Body of pancreas (tissue), 4 donors: ENCODE measurements at places on chromosomes 6 and 20. TPM values are rescaled to one million over a fixed set of nuclear protein-coding genes. Genes with fewer than 3 reads are reported as not detected.

GRCh38 chr6:168585441-168585840, 144.5 kb downstream of the SMOC2 start:
- no peaks in the 10 kb centered on the region for H3K27me3 ChIP-seq
- no peak for DNase-seq
- no peak overlapping the region for H3K4me3 ChIP-seq
- no peaks in the 10 kb centered on the region for H3K4me1 ChIP-seq
- no peak overlapping the region for H3K27ac ChIP-seq

DNA sequence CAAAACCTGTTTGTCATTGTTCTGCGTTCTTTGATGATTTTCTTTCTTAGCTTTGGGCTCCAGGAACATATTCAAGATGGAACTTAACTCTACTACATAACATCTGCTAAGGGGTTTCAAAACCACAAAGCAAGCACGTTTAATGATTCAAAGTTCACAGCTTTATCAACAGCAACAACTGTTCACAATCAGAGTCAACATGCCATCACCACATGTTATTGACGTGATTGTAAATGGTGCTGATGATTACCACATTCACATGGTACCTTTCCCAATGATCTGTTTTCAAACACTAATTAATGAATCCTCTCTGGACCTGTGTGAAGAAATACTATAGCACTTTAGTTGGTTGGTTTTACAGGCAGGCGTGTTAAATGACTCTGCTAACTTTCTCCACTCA, 180.6 kb upstream of the CEP162 start:
- no peak overlapping the region for H3K27ac ChIP-seq
- DNase-seq: no peak
- no peaks in the 10 kb centered on the region for H3K36me3 ChIP-seq
- H3K4me3 ChIP-seq: no peak overlapping the region

DNA sequence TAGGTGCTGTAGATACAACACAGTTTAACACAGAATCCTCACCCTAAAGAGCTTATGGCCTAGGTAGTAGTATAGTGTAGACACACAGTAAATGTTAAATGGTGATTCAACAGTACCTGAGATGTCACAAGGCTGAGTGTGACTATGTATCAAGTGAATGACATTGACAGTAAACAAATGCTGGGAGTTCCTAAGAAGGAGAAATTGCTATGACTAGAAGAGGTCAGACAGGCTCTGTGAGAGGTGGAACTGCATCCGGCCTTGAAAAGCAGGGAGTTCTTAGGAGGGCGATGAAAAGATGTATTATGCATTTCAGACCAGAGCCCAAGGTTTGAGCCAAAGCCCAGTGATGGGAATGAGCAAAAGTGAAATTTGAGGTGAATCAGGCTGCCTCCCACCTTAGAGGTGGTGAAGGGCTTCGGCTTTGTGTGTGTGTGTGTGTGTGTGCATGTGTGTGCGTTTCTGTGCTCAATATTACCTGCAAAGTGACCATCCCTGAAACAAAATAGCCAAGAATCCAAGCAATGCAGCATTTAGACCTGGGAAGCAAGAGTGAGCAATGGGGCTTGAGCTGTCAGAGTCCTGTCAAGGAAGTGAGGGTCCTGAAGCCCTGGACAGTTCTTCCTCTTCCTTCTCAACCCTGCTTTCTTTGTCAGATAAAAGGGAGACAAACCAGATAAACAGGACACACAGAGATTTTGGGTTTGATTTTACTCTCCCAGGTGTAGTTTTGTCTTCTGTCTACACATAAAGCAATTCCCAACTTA, 32.3 kb upstream of the CITED2 start:
- H3K36me3 ChIP-seq: no peaks in the 10 kb centered on the region
- H3K4me1 ChIP-seq: no peaks in the 10 kb centered on the region
- DNase-seq: no peak
- no peak overlapping the region for H3K27ac ChIP-seq

GRCh38 chr6:146931214-146931613, 273.0 kb upstream of the STXBP5 start:
- no peak overlapping the region for H3K4me3 ChIP-seq
- no peaks in the 10 kb centered on the region for H3K36me3 ChIP-seq
- no peak for DNase-seq
- H3K27me3 ChIP-seq: no peaks in the 10 kb centered on the region

- no peak overlapping the region for H3K27ac ChIP-seq
- H3K27me3 ChIP-seq: no peaks in the 10 kb centered on the region
- H3K4me1 ChIP-seq: peaks cover 14% of the 10 kb centered on the region
- DNase-seq: no peak
- H3K36me3 ChIP-seq: no peaks in the 10 kb centered on the region
Observed at GRCh38 chr20:9329355-9330101, 184.9 kb upstream of the LAMP5 start.

GRCh38 chr6:152049502-152049901, 242.0 kb downstream of the ESR1 start:
- no peaks in the 10 kb centered on the region for H3K27me3 ChIP-seq
- H3K4me3 ChIP-seq: no peak overlapping the region
- no peak overlapping the region for H3K27ac ChIP-seq
- H3K4me1 ChIP-seq: no peaks in the 10 kb centered on the region

DNA sequence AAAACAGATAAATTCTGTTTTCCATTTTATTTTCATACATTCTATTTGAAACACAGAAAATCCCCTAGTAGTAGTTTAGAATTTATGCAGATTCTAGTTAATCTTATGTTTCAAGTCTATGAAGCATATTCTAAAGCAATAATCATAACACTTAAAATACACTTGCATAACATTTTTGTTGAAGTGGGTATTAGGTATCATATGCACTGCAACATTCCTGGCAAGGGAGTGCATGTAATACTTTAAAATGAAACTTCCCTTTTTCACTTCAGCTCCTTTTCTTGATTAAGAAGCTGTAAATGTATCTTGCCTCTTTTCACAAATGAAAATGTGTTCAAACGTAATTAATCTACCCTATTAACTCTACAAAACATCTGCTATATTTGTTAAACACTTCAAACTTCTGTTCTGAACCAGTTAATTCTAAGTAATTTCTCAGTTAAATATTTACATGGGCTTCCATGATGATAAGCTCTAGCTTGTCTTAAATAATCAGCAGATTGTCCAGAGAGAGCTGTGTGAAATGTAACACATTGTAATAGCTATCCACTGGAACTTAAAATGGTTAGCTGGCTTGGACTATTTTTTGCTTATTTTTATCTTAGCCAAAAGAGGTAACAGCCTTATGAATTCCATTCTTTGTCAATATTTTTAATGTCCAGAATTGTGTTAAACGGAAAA, 192.8 kb downstream of the COL19A1 start:
- DNase-seq: no peak
- no peaks in the 10 kb centered on the region for H3K27me3 ChIP-seq
- peaks cover 16% of the 10 kb centered on the region for H3K4me1 ChIP-seq
- no peaks in the 10 kb centered on the region for H3K36me3 ChIP-seq
- H3K27ac ChIP-seq: no peak overlapping the region

- H3K36me3 ChIP-seq: no peaks in the 10 kb centered on the region
- no peak overlapping the region for H3K27ac ChIP-seq
- no peak for DNase-seq
Observed at GRCh38 chr6:158722176-158722729, 72.4 kb downstream of the SYTL3 start.

- peaks cover 12% of the 10 kb centered on the region for H3K4me1 ChIP-seq
- H3K27me3 ChIP-seq: no peaks in the 10 kb centered on the region
- H3K36me3 ChIP-seq: no peaks in the 10 kb centered on the region
- H3K4me3 ChIP-seq: no peak overlapping the region
- no peak for DNase-seq
- no peak overlapping the region for H3K27ac ChIP-seq
Observed at GRCh38 chr20:17505636-17506517, 25.3 kb downstream of the BFSP1 start.

- no peak overlapping the region for H3K27ac ChIP-seq
- H3K27me3 ChIP-seq: no peaks in the 10 kb centered on the region
- H3K4me1 ChIP-seq: peaks cover 9% of the 10 kb centered on the region
- no peak for DNase-seq
Observed at GRCh38 chr6:133551436-133551835, 310.3 kb downstream of the EYA4 start.

DNA sequence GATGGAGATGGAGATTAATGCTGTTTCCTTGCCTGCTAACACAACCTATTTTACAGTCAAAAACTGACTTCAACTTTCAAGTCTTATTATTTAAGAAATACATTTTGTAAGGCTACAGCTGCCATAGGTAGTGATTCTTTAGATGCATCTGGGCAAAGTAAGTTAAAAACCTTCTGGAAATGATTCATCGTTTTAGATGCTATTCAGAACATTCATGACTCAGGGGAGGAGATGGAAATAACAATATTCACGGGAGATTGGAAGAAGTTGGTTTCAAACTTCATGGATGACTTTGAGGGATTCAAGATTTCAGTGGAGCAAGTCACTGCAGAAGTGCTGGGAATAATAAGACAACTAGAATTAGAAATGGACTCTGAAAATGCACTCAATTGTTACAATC, 174.9 kb upstream of the GGTLC1 start:
- no peaks in the 10 kb centered on the region for H3K36me3 ChIP-seq
- H3K4me3 ChIP-seq: no peak overlapping the region
- DNase-seq: no peak
- H3K27me3 ChIP-seq: no peaks in the 10 kb centered on the region

- H3K36me3 ChIP-seq: no peaks in the 10 kb centered on the region
- peak; percentile 96 for DNase-seq
- no peak overlapping the region for H3K4me3 ChIP-seq
- H3K27me3 ChIP-seq: no peaks in the 10 kb centered on the region
- peaks cover 9% of the 10 kb centered on the region for H3K4me1 ChIP-seq
Observed at GRCh38 chr20:63641792-63642523, 11.3 kb downstream of the STMN3 start.

GRCh38 chr20:56954797-56955196, 311.6 kb downstream of the BMP7 start:
- no peak for DNase-seq
- no peaks in the 10 kb centered on the region for H3K4me1 ChIP-seq
- no peaks in the 10 kb centered on the region for H3K36me3 ChIP-seq
- H3K27me3 ChIP-seq: no peaks in the 10 kb centered on the region

- H3K4me1 ChIP-seq: peaks cover 23% of the 10 kb centered on the region
- no peaks in the 10 kb centered on the region for H3K36me3 ChIP-seq
- no peaks in the 10 kb centered on the region for H3K27me3 ChIP-seq
- H3K27ac ChIP-seq: peak overlapping the region; percentile 80
Observed at GRCh38 chr6:110414669-110415068, 706 bp downstream of the DDO start.

- no peak overlapping the region for H3K27ac ChIP-seq
- no peak overlapping the region for H3K4me3 ChIP-seq
- no peaks in the 10 kb centered on the region for H3K36me3 ChIP-seq
- no peaks in the 10 kb centered on the region for H3K27me3 ChIP-seq
- no peaks in the 10 kb centered on the region for H3K4me1 ChIP-seq
- DNase-seq: no peak
Observed at GRCh38 chr6:112626468-112627082, 279.4 kb downstream of the RFPL4B start.

- DNase-seq: no peak
- peaks cover 8% of the 10 kb centered on the region for H3K36me3 ChIP-seq
- no peaks in the 10 kb centered on the region for H3K27me3 ChIP-seq
- H3K4me3 ChIP-seq: no peak overlapping the region
Observed at GRCh38 chr6:36197739-36198221, 1.2 kb downstream of the BRPF3 start.

DNA sequence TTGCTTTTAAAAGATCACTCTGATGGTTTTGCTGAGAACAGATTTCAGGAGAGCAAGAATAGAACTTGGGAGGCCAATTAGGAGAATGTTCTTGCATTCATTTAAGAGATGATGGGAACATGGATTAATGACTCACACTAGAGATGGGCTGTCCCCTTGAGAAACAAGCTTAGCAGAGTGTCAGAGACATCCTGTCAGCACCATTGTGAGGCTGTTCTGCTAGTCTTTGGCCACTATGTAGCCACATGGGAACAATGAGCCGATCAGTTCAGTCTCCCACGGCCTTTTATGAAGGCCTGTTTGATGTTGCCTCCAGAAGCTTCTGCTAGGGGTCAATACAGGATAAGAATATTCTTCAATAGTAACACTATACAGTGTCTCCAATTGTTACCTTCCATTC, 113.0 kb upstream of the EYA4 start:
- no peak overlapping the region for H3K27ac ChIP-seq
- no peaks in the 10 kb centered on the region for H3K36me3 ChIP-seq
- peaks cover 6% of the 10 kb centered on the region for H3K4me1 ChIP-seq

DNA sequence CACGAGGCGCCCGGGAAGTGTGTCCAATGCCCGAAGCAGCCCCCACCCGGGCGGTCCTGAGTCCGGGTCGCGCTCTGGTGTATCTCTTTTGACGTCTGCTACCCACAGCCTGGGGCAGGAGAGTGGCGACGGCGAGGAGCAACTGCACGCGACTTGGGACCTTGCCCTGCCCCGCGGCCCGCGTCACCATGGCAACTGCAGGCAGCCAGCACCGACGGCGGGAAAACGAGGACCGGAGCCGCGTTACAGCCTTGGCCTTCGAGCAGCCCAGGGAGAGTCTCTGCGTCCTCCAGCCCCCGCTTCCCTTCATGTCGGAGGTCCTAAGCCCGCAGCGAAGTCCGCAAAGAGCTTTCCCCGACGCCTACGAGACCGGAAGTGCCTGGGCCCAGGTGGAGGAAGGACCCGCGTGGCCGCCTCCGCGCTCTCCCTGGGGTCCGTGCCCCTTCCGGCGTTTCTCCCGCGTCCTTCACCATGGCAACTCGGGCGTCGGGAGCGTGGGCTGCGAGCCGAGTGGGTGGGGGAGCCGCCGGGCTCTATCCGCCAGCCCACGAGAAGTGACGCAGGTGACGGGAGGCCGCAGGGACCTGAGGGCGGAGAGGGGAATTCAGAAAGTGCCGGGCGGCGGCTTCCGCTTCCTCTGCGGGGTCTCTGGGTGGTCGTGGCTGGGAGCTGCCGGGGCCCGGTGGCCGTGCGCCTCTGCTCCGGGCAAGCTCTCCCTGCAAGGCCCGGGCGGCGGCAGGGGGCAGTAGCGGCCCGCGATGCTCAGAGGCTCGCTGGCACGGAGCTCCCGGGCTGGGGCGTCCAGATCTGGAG, 88.6 kb upstream of the TGM3 start:
- H3K4me1 ChIP-seq: peaks cover 15% of the 10 kb centered on the region
- DNase-seq: peak; percentile 89
- H3K27ac ChIP-seq: peak overlapping the region; percentile 12
- H3K4me3 ChIP-seq: peak overlapping the region; percentile 41
- H3K27me3 ChIP-seq: no peaks in the 10 kb centered on the region

GRCh38 chr6:44630125-44631028, 242.9 kb downstream of the CDC5L start:
- H3K36me3 ChIP-seq: no peaks in the 10 kb centered on the region
- H3K4me3 ChIP-seq: no peak overlapping the region
- H3K4me1 ChIP-seq: no peaks in the 10 kb centered on the region

GRCh38 chr20:51067792-51068191, 44.9 kb upstream of the KCNG1 start:
- no peak overlapping the region for H3K4me3 ChIP-seq
- no peak overlapping the region for H3K27ac ChIP-seq
- no peak for DNase-seq
- no peaks in the 10 kb centered on the region for H3K27me3 ChIP-seq
- H3K4me1 ChIP-seq: no peaks in the 10 kb centered on the region
- H3K36me3 ChIP-seq: no peaks in the 10 kb centered on the region

- no peak overlapping the region for H3K27ac ChIP-seq
- no peak overlapping the region for H3K4me3 ChIP-seq
Observed at GRCh38 chr20:39358052-39358451, 395.9 kb downstream of the DHX35 start.

Gene CLPSL2
- not detected for total RNA-seq

Gene SLC35D3
- not detected for total RNA-seq

Gene BMP5
- 1.6 TPM for total RNA-seq

Gene SNAP91
- total RNA-seq: 0.66 TPM

Gene SMLR1
- 0.52 TPM for total RNA-seq

Gene CNR1
- 6.6 TPM for total RNA-seq

Gene PAX1
- total RNA-seq: not detected

Gene NKAPL
- total RNA-seq: not detected

Gene OR2B6
- total RNA-seq: not detected
